ENCODE measurements at places on chromosomes 7 and 10.

- DNase-seq: no peak
Measured at GRCh38 chr10:70622981-70623844, 20.7 kb upstream of the PRF1 start.

DNA sequence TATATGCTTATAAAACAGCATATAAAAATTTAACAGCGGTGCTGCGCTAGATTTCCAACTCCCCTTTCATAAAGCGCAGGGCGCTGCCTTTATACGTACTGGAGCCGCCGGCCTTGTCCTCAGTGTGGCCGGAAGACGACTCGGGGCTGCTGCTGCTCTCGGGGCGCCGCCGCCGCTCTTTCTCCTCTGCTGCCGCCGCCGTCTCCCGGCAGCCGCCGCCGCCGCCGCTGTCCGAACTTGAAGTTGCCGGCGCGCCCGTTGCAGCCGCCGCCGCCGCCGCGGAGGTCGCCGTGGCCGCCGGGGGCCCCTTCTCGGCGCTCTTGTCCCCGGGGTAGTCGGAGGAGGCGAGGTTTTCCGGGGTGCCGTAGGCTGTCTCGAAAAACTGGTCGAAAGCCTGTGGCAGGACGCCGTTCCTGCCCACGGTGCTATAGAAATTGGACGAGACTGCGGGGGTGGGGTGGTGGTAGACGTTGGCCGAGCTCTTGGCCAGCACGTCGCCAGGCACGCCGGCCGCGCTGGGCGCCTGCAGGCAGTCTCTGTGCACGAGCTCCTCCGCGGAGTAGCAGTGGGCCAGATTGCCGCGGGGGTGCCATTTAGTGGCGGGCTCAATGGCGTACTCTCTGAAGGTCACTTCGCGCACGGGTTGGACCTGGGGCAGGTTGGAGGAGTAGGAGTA is 557 bp downstream of the HOXA11 start:
- DNase-seq: no peak

- no peak for DNase-seq
Measured at GRCh38 chr7:37369906-37370305, 78.8 kb downstream of the ELMO1 start.

DNA sequence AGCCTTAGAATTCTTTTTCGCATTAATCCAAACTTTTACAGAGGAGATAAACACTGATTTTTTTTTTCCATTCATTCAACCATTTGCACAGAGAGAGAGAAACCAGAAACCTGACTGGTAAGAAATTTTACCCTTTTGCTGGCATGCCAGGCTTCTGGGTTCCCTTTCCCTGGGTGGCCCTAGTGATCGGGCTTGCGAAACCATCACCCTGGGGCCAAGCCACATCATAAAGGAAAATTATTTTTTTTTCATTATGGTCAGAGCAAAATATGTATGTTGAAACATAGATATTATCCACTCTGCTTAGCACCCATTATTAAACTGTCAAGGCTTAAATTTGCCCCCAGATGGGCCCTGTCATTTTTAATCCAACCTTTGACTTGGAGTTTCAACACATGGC is 55.4 kb upstream of the INHBA start:
- DNase-seq: no peak

- no peak for DNase-seq
Measured at GRCh38 chr7:135349746-135350145, 116.1 kb downstream of the STRA8 start.

DNA sequence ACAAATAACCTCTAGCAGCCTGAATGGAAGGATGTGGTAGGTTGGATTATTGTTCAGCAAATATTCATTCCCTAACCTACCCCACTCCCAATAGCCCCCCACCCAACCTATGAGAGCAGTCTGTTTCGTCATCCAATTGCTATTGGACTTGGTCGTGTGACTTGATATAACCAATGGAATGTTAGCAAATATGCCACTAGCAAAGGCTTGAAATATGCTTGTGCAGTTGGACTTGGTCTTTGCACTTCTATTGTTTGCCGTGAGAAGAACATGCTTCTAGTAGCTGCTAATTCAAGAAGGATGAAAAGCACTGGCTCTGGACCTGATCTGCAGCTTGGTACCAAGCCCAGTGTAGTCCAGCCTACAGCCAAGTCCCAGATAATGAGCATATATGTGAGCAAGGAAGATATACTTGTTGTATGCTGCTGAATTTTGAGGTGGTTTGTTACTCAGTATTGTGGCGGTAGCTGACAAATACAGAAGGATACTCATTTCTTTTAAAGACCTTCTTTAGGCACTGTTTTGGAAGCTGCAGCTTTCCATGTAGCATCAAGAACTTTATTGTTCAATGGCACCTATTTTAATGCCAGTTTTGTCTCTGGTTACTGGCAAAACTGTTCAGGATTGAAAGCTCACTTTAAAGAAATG is 180.4 kb downstream of the EXOC4 start:
- DNase-seq: no peak

DNA sequence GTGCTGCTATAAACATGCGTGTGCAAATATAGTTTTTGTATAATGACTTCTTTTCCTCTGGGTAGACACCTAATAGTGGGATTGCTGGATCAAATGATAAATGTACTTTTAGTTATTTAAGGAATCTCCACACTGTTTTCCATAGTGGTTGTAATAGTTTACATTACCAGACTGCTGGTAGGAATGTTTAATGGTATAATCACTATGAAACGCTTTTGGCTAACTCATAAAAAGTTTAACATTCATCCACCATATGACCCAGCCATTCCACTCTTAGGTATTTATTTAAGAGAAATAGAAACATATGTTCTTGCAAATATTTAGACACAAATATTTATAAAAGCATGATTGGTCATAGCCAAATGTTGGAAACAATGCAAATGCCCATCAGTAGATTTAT is 32.1 kb upstream of the TFEC start:
- DNase-seq: no peak

GRCh38 chr10:60803865-60804264 is 25.6 kb downstream of the CDK1 start:
- no peak for DNase-seq

- no peak for DNase-seq
Measured at GRCh38 chr10:69451784-69452251, 553 bp downstream of the TSPAN15 start.

- DNase-seq: peak; percentile 4
Measured at GRCh38 chr10:30840395-30841050, 191.1 kb downstream of the ZNF438 start.
